Sciatic nerve (tissue), 2 donors: ENCODE measurements at places on chromosomes 6 and 20.
A peak's percentile ranks its signal among the peaks of the same experiment; 100 is the strongest.

- no peak for DNase-seq
Observed at GRCh38 chr20:50563133-50563944, 53.2 kb downstream of the PTPN1 start.

GRCh38 chr20:15706719-15707118 is 866.5 kb downstream of the KIF16B start:
- DNase-seq = no peak

- DNase-seq = no peak
Observed at GRCh38 chr6:112846681-112847080, 499.6 kb downstream of the RFPL4B start.

- no peak for DNase-seq
Observed at GRCh38 chr6:144343701-144344428, 58.7 kb downstream of the UTRN start.

DNA sequence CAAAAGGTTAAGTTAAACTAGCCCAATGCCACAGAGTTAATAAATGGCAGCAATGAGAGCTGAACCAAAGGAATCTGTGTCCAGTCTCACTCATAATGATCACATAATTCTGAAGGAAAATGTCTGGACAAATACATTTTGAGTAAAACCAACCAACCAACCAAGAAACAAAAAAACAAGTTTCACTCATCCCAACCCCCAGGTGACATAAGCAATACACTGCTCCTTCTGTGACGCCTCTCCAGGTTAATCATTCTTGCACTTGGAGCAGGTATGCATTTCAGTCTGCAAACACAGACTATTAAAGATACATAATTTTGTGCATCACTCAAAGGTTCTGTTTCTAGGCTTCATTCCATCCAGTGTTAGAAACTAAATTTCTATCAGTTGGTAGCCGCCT is 35.2 kb upstream of the MC3R start:
- DNase-seq = no peak

DNA sequence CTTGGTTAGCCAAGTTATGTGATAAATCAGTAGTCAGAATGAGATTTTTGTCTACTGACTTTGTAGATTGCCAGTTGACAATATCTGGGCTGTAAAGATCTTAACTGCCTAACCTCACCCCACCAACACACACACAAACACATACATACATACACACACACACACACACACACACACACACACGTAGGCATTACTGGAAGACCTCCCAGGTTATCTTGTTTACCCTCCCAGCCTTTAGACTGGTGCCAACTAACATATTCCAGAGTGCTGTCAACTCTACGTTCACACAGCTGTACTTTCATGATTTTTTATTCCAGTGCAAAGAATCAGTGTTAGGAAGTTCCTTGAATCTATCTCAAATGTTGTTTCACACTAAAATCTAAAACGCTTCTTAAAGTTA is 38.9 kb downstream of the BMP5 start:
- no peak for DNase-seq

GRCh38 chr20:56348746-56349145 is 10.0 kb upstream of the FAM210B start:
- no peak for DNase-seq

DNA sequence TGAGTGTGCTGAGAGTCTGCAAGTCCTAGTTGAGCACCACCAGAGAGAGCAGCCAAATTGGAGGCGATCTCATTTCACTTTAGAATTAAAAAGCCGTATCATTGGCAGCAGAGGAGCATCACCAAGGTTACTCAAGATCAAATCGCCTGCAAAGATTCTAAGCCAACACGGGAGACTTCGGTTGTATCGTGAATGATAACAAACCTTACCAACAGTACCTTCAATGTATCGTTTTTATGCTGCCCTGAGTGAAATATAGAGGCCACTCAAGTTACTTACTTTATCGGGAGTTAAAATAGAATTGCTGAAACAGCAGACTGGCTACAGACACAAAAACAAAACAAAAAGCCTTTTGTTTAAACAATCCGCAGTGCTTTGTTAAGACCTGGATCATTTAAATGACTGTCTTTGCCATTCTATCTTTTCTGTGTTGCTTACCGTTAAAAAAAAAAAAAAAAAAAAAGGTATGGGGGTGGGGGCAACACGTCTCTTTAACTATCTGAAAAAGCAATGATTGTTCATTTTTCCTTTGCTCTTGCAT is 14.2 kb downstream of the NHSL1 start:
- DNase-seq = no peak

DNA sequence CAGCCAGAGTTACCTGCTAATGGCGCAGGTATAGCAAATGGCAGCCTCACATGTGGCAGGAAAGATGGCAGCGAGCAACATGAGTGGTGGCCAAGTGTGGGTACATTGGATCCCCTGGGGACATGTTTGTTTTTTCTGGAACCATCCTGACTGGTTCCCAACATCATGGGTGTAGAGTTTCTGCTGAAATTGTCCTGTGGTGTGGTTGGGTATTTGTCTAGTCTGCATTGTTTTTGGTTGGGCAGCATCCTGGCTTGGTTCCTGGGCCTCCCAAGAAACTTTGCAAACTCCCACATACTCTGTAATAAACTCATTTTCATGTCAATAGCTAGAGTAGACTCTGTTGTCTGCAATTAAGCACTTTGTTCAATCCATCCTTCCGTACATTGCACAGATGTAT is 282.6 kb downstream of the CDC5L start:
- peak; percentile 12 for DNase-seq

GRCh38 chr6:168226902-168227318 is 92.7 kb downstream of the DACT2 start:
- DNase-seq = no peak

GRCh38 chr20:13426870-13427269 is 205.8 kb downstream of the ISM1 start:
- no peak for DNase-seq

- DNase-seq = no peak
Observed at GRCh38 chr6:44316481-44316880, 3.3 kb upstream of the AARS2 start.
